ENCODE measurements at places on chromosomes 12 and 14. TPM values are rescaled to one million over a fixed set of nuclear protein-coding genes. Genes with fewer than 3 reads are reported as not detected.
A peak's percentile ranks its signal among the peaks of the same experiment; 100 is the strongest.

Gene GNG2
- 6.9 TPM for total RNA-seq

DNA sequence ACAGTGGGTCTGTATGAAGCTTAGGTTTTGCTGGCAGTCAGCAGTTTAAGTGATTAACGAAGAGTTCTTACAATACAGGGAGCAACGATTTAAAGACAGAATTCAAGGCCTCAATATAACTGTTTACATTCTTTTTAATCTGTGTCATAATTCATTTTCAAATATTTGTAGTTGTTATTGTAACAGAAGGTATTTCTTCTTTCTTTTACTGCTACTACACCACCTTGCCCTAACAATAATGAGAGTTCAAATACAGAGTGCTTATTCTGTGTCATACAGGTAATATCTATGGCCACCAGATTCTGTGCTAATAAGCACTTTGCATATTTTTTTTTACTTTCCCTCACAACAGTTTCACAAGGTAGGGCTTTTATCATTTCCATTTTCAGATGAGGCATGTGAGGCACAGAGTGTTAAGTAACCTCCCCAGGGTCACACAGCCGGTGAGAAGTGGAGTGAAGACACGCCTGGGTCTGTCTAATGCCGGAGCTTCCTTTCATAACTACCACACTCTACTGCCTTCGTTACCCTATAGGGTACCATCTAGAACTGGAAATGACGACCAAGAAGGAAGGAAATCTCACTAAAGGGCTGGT lies 81.9 kb downstream of the PELI2 start:
- no peak for DNase-seq

GRCh38 chr12:65899241-65899640 lies 75.0 kb downstream of the HMGA2 start:
- no peak for DNase-seq

Gene KRT8
- 39.2 TPM for total RNA-seq

DNA sequence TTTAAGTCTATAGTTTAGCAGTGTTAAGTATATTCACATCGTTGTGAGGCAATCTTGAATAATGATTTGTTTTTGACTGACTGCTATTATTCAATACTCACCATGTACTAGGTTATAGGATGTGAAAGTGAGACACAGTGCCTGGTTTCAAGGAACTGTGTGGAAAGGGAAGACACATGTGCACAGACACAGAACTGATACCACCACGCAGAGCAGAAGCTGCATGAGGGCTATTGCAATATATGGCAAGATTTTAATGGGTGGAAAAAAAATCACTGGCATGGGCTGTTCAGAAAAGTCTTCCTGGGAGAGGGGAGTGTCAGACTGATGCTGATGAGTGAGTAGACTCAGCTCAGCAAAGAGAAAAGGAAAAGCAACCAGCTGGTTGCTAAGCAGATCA lies 10.4 kb downstream of the SLC7A8 start:
- no peak for DNase-seq

DNA sequence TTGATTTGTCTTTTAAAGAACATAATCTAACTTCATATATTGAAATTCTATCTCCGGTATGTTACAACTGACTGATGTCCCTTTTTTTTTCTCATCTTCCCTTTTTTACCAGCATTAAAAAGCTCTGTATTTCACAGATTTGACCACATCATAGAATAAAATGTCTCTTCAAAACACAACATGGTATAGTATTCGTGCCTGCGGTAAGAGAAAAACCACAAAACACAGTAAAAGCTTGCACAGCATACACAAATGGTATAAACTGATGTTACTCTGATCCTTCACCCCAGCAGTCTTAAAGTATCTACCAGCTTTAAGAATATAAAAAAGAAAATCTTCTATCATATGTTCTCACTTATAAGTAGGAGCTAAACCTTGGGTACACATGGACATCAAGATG lies 83.4 kb downstream of the HECTD1 start:
- DNase-seq: no peak

Gene CBLN3
- total RNA-seq: not detected

- DNase-seq: no peak
Measured at GRCh38 chr12:6327229-6328041, 14.4 kb downstream of the TNFRSF1A start.

GRCh38 chr14:65302571-65303189 lies 109.8 kb upstream of the FUT8 start:
- DNase-seq: no peak

GRCh38 chr14:34981743-34982420 lies 910 bp upstream of the SRP54 start:
- peak; percentile 10 for DNase-seq

DNA sequence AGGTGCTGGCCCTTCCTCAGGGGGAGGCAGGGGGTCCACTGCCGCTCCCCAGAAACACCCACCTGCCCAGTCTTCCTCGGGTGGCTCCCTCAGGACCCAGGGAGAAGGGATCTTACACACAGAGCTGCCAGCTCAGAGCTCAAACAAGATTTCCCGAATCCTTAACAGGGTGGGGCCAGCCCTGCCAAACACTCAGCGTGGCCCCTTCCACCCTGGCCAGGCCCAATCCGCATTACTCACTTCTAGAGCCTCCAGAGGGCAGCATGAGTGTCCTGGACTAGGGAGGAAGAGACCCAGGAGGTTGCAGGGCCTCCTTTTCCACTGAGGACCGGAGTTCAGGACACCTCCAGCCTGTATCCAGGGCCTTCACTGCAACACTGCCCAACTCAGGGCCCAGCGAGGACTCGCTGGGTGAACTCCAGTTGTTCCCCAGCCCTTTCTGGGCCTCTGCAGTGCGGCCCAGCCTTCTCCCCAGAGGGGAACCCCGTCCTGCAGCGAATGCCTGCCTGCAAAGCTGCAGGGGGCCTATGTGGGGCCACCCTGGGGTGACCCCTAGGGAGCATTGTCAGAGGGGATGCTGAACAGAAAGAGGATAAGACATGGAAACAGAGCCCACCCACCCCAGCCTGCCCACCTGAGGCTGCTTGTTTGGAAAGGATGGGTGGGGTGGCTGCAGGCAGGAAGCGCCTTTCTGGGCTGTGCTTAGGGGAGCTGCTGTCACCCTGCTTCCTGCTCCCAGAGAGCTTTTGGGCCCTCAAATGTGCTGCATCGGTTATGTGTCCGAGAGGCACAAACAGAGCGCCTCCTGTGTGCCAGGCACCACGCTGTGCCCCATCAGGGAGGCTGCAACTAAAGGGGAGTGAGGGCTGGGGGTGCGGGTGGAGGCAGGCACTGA lies 43.8 kb downstream of the CCNK start:
- peak; percentile 61 for DNase-seq

DNA sequence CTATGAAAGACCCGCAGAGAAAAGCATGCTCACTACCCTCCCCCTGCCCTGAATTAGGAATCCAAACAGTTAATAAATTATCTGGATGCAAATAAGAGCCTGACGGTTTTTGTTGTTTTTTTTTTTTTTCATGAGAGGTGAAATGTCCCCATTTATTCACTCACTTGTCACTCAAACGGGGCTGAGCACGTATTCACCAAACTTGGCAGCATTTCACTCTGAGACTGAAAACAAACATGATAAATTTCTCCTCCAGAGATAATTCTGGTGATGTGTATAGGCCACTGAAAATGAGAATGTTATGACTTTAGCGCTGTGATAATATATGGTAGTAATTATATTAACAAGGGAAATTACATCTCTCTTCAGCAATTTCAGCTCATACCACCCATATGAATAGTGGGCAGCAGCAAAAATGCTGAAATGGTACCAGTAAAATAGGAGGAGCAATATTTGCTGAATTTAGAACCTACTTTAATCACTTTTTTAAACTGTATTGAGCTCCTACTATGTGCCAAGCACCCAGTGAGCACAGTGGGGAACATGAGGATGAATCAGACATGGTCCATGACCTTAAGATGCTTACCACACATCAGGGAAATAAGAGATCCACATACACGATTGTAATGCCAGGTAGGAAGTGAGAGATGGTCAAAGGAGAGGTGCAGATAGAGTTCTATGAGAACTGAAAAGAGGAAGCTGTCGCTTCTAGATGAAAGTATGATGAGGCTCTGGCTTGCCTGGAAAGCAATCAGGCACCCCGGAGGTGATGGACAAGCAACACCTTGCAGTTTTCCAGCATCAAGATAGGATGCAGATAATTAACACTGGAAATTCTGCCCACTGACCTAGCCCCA lies 286.5 kb upstream of the TMPO start:
- no peak for DNase-seq

DNA sequence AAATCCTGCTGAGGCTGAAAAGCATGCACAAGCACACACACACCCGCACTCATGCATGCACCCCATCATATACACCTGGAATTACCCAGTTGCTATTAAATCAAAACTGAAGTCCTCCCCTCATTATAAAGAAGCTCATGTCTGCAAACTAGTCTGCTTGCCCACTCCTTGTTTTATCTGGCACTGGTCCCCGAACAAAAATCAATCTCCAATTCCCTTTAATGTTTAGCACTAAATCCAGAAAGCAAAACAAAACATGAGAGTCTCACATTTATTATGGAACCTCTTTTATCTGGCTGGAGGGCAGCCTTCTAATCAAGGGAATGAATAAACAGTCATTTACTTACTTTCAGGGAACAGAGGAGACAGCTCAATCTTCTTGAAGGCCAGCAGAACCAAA lies 1093.4 kb upstream of the FLRT2 start:
- DNase-seq: no peak

- DNase-seq: no peak
Measured at GRCh38 chr12:123713823-123714585, 1.9 kb downstream of the ATP6V0A2 start.

Gene MTA1
- total RNA-seq: 46.5 TPM

DNA sequence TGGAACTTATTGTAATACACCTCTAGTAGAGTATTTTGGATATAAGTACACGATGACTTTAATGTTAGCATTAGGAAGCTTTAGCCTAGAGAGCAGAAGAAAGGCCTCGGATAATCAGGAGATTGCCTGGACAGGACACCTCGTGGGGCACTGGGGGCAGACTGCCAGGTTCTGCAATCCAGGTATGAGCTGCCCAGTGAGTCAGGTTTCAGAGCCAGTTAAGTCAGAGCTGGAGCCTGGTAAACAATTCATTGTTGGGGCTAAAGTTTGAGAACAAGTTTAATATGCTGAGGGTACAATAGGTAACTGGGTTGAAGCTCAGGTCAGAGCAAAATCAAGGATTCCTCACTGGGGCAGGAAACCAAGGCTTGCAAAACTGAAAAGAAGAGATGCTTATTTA lies 107.4 kb downstream of the RERGL start:
- no peak for DNase-seq

DNA sequence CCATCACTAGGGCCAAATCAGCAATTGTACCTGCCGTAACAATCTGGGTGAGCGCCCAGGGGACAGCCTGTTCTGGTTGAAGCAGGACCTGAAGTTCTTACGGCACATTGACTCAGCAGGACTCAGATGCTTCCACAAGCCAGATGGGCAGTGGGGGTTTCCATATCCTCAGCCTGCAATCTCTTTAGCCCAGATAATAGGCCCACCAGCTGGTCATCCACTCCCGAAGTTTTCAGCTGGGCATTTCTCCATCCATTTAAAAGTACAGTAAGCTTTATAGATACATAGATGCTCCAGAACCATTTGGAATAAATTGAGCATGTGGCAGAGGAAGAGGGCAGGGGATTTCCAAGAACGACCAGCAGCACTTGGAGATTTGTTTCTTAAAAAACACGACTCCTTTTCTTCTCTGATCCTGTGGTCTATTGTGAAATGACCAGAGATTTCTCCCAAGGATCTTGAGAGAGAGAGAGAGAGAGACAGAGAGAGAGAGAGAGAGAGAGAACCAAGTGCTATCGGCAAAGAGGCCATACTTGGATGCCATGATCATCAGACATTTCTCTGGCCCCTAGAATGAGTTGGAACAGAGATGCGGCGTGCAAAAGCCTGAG lies 74.8 kb upstream of the PLXNC1 start:
- DNase-seq: no peak

DNA sequence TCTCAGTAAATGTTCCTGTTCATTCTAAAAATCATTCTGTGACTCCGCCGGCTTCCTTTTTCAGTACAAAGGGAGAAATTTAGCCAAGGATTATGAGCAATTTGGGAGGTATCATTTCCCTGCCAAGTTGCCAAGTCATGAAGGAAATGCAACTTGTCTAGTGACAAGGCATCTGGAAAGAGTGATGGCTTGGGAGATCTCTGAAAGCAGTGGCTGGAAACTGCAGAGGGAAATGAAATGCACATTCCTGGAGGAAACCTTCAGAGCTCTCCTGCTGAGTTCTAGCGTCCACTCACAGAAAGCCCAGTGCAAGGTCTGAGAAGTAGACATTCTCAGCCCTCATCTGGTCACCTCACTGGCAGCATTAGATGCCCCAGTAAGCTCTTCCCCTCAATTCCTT lies 91.7 kb downstream of the GALC start:
- DNase-seq: no peak

DNA sequence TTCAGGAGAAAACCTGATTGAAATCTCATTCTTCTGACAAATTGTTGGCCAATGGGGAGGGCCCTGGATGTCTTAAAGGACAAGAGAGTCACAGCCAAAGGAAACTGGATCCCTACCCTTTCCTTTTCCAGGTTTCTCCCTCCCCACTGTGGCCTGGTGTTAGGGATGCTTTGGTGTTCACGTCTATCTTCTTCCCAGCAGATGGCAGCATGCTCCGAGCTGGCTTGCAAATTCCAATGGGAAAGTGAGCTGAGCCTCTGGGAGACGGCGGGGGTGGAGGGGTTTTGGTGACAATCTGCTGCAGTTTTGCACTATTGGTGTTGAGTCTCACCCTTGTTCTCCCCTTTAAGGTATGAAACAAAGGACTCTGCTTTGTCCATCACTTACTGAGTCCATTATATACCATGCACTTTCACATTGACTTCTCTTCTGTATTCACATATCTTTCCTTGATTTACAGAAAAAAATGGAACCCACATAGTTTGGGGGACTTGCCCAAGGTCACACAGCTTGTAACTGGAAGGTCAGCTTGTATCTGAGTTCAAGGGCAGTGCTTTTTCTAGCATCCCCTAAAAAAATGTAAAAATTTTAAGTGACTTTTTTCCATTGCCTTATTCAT lies 39.3 kb downstream of the CCDC177 start:
- DNase-seq: peak; percentile 34

Gene KRT75
- not detected for total RNA-seq

GRCh38 chr14:74618078-74618952 lies 6.3 kb upstream of the LTBP2 start:
- peak; percentile 31 for DNase-seq

GRCh38 chr12:42428850-42429249 lies 102.9 kb downstream of the PPHLN1 start:
- no peak for DNase-seq

DNA sequence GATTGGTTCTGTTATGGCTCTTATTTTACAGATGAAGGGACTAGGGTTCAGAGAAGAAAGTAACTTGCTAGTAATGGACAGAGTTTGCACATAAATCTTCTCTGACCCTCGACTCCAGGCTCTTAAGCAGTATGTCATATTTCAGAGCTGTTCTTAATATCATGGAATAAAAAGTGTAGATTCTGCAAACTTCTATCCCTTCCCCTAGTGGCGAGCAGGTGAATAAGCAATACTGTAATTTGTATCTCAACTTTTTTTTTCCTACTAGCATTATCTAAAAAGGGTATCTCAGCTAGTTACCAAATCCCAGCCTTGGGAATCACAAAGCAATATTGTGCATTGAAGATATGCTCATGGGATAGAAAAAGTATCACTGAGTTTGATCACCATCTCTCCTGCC lies 83.2 kb downstream of the ANO4 start:
- no peak for DNase-seq
